ENCODE measurements at places on chromosomes 12 and 14. TPM values are rescaled to one million over a fixed set of nuclear protein-coding genes. Genes with fewer than 3 reads are reported as not detected.

DNA sequence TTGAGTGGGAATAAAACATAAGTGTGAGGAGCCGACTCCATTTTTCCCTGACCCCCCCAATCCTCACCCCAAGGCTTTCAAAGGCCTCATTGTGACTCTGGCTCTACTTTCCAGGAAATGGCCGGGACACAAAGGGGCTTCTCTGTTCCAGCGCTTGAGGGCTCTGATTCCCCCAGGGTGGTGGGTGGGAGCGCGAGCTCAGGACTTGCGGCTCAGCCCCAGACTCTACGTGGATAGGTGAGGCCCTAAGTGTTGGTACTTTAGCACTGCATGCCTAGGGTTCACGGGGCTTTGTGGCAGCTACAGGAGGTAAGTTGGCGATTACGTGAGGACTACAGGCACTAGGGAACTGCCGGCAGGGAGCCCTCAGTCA lies 553 bp downstream of the CNPY2 start:
- peak; percentile 31 for DNase-seq
- no peaks in the 10 kb centered on the region for H3K27me3 ChIP-seq
- peak overlapping the region; percentile 94 for H3K27ac ChIP-seq
- H3K4me1 ChIP-seq: peaks cover 21% of the 10 kb centered on the region
- H3K4me3 ChIP-seq: peak overlapping the region; percentile 96
- peaks cover 30% of the 10 kb centered on the region for H3K36me3 ChIP-seq

GRCh38 chr14:97626088-97626487 lies 828.9 kb downstream of the VRK1 start:
- H3K4me3 ChIP-seq: no peak overlapping the region
- no peak for DNase-seq
- peaks cover 9% of the 10 kb centered on the region for H3K36me3 ChIP-seq
- H3K4me1 ChIP-seq: peaks cover 7% of the 10 kb centered on the region

DNA sequence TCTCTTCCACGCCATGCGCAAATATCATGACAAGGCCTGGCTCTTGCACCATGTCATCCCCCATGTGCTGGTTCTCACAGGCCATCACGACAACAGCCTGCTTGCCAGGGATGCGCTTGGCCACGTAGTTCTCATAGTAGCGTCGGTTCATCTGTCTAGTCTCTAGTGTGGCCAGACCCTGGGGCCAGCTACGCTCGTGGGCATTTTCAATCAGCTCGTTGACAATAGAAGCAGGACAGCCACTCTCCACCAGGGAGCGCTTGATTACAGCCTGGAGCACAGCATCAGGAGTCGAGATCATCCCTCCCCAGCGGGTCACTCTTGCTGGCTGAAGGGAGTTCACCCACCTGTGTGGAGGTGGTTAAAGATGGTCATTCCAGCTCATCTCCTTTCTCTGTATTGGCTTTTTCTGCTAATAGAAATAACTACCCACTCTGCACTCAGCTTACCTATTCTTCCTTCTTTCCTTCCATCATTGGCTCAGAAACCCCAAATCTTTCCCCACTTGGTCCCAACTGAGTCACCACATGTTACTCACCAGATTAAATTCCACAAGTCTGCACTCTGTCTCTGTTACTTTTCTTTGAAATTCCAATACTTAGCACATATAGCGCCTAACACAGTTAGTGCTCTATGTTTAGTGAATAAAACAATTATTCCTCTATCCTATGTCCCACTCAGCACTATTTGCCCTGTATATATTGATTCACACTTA lies 15.1 kb downstream of the RNF41 start:
- H3K4me3 ChIP-seq: no peak overlapping the region
- H3K27ac ChIP-seq: no peak overlapping the region
- no peaks in the 10 kb centered on the region for H3K4me1 ChIP-seq
- DNase-seq: peak; percentile 52
- no peaks in the 10 kb centered on the region for H3K27me3 ChIP-seq

DNA sequence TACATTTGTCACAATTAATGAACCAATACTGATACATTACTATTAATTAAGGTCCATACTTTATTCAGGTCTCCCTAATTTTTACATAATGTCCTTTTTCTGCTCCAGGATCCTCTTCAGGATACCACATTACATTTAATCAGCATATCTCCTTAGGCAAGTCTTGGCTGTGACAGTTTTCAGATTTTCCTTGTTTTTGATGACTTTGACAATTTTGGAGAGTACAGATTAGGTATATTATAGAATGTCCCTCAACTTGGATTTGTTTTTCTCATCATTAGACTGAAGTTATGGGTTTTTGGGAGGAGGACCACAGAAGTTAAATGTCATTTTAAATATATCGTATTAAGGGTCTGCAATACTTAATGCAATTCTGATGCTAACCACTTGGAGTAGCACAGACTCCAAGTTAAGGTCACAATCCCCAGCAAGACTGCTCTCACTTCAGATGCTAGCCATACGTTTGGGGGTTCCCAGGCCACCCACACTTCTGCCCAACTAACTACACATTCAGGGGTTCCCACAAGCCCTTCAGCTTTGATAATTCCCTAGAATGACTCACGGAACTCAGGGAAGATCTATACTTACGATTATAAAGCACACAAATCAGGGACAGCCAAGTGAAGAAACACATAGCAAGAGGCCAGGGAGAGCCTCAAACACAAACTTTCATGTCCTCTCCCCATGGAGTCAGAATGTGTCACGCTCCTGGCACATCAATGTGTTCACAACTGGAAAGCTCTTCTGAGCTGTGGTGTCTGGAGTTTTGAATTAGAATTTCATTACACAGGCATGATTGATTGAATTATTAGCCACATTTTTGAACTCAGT lies 17.0 kb upstream of the NUBPL start:
- H3K27me3 ChIP-seq: peaks cover 12% of the 10 kb centered on the region
- no peak overlapping the region for H3K27ac ChIP-seq
- H3K4me3 ChIP-seq: no peak overlapping the region

DNA sequence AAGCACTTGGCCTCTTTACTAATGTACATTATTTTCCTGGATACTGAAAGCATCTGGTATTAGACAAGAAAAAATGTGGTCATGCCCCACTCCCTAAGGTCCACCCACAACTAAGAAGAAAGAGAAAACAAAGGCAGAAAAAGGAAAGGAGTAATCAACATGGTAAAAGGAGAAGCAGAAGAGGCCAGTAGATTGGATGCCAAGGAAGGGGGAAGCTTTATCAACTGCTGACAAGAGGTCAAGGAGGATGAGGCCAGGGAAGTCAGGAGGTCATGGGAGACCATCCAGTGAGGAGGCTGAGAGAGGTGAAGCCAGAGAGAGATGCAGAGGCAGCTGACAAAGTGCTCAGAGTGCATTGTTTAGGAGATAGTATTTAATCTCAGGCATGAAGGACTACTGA lies 383.5 kb downstream of the ZFP36L1 start:
- no peaks in the 10 kb centered on the region for H3K36me3 ChIP-seq
- no peak for DNase-seq
- no peaks in the 10 kb centered on the region for H3K27me3 ChIP-seq
- no peak overlapping the region for H3K27ac ChIP-seq

- H3K4me3 ChIP-seq: no peak overlapping the region
- H3K36me3 ChIP-seq: no peaks in the 10 kb centered on the region
- no peak overlapping the region for H3K27ac ChIP-seq
- no peak for DNase-seq
- peaks cover 21% of the 10 kb centered on the region for H3K27me3 ChIP-seq
These were observed 67.2 kb downstream of the DAO start for GRCh38 chr12:108947097-108947496.

- no peaks in the 10 kb centered on the region for H3K4me1 ChIP-seq
- H3K4me3 ChIP-seq: no peak overlapping the region
- H3K27ac ChIP-seq: no peak overlapping the region
- no peaks in the 10 kb centered on the region for H3K36me3 ChIP-seq
- H3K27me3 ChIP-seq: no peaks in the 10 kb centered on the region
These were observed 166.1 kb downstream of the FOXA1 start for GRCh38 chr14:37428954-37429353.

GRCh38 chr12:57366315-57366714 lies 64.5 kb downstream of the R3HDM2 start:
- H3K4me1 ChIP-seq: no peaks in the 10 kb centered on the region
- no peak for DNase-seq
- H3K27ac ChIP-seq: no peak overlapping the region
- H3K4me3 ChIP-seq: no peak overlapping the region

GRCh38 chr12:49019120-49019430 lies 499 bp upstream of the PRKAG1 start:
- no peaks in the 10 kb centered on the region for H3K27me3 ChIP-seq
- H3K4me3 ChIP-seq: peak overlapping the region; percentile 90
- peaks cover 52% of the 10 kb centered on the region for H3K36me3 ChIP-seq
- H3K27ac ChIP-seq: peak overlapping the region; percentile 98

- no peak overlapping the region for H3K27ac ChIP-seq
- H3K36me3 ChIP-seq: no peaks in the 10 kb centered on the region
- DNase-seq: no peak
- H3K4me3 ChIP-seq: no peak overlapping the region
These were observed 7.7 kb downstream of the CSRP2 start for GRCh38 chr12:76871082-76871481.

- no peak overlapping the region for H3K4me3 ChIP-seq
- no peaks in the 10 kb centered on the region for H3K27me3 ChIP-seq
- H3K27ac ChIP-seq: no peak overlapping the region
- no peak for DNase-seq
- H3K36me3 ChIP-seq: peaks cover 12% of the 10 kb centered on the region
- H3K4me1 ChIP-seq: peaks cover 17% of the 10 kb centered on the region
These were observed 26.3 kb upstream of the CD69 start for GRCh38 chr12:9786726-9787717.

- H3K4me1 ChIP-seq: no peaks in the 10 kb centered on the region
- peaks cover 57% of the 10 kb centered on the region for H3K27me3 ChIP-seq
- no peak for DNase-seq
- H3K27ac ChIP-seq: no peak overlapping the region
- no peaks in the 10 kb centered on the region for H3K36me3 ChIP-seq
- no peak overlapping the region for H3K4me3 ChIP-seq
These were observed 11.7 kb upstream of the RIPK3 start for GRCh38 chr14:24351517-24351916.

DNA sequence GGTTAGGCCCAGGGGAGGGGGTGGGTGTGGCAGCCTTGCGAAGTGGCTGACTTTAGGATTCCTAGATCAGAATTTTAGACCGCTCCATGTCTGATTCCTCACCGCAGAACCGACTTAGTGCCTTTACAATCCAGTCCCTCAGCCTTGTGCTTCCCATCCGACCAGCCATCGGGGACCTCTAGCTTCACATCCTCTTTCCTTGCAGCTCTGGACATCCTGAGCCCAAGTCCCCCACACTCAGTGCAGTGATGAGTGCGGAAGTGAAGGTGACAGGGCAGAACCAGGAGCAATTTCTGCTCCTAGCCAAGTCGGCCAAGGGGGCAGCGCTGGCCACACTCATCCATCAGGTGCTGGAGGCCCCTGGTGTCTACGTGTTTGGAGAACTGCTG lies 557 bp downstream of the COPS7A start:
- DNase-seq: peak; percentile 49
- peak overlapping the region; percentile 84 for H3K4me3 ChIP-seq
- peak overlapping the region; percentile 92 for H3K27ac ChIP-seq
- no peaks in the 10 kb centered on the region for H3K27me3 ChIP-seq

DNA sequence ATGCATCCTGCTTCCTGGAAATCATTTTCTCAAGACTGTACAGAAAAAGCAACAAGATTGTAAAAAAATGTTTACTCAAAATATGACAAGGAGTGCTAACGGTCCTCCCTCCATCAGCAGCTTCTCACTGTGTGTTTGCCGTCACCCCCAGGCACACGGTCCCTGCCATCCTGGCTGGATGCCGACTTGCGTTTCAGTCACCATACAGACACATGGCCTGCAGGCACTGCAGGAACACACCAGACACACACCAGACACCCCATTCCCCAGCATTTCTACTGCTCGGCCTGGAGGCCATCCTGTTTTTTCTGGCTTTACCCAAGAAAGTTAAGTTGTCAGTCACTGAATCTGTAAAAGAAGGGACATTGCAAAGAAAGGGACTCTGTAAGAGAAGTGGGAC lies 10.8 kb downstream of the KCNK10 start:
- no peak overlapping the region for H3K27ac ChIP-seq
- no peaks in the 10 kb centered on the region for H3K36me3 ChIP-seq
- no peak for DNase-seq
- no peak overlapping the region for H3K4me3 ChIP-seq

DNA sequence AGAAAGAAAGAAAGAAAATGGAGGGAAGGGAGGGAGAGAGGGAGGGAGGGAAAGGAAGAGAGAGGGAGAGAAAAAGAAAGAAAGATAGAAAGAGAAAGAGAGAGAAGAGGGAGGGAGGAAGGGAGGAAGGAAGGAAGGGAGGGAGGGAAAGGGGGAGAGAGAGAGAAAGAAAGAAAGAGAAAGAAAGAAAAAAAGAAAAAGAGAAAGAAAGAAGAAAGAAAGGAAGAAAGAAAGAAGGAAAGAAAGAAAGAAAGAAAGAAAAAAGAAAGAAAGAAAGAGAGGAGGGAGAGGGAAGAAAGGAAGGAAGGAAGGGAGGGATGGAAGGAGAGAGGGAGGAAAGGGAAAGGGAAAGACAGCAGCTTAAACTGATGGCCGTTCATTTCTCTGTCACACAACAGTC lies 457.5 kb downstream of the PDZRN4 start:
- no peak overlapping the region for H3K27ac ChIP-seq
- H3K36me3 ChIP-seq: no peaks in the 10 kb centered on the region
- H3K27me3 ChIP-seq: no peaks in the 10 kb centered on the region
- no peak overlapping the region for H3K4me3 ChIP-seq

- no peak for DNase-seq
- H3K27me3 ChIP-seq: peaks cover 56% of the 10 kb centered on the region
- no peak overlapping the region for H3K27ac ChIP-seq
- H3K36me3 ChIP-seq: no peaks in the 10 kb centered on the region
- H3K4me3 ChIP-seq: no peak overlapping the region
- H3K4me1 ChIP-seq: no peaks in the 10 kb centered on the region
These were observed 103.9 kb upstream of the DIO3 start for GRCh38 chr14:101457301-101457935.

GRCh38 chr12:9634969-9635754 lies 27.4 kb upstream of the KLRB1 start:
- H3K4me1 ChIP-seq: peaks cover 51% of the 10 kb centered on the region
- DNase-seq: no peak
- H3K27ac ChIP-seq: no peak overlapping the region
- peaks cover 5% of the 10 kb centered on the region for H3K27me3 ChIP-seq

DNA sequence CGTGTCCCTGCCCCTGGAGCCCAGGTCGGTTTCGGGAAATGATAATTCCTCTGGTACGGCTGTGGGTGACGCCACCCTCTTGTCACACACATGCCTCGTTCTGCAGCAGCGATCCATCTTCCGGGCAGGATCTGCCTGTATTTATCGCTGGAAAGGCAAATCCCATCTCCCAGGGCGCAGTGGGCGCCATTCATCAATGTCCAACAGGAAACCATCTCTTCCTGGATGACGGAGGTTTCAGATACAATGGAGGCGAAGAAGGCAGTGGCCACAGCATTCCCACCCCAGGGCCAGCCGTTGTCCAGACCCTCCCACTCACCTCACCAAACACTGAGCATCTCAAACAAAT lies 74.2 kb downstream of the NOC4L start:
- no peaks in the 10 kb centered on the region for H3K36me3 ChIP-seq
- no peak overlapping the region for H3K27ac ChIP-seq
- peaks cover 2% of the 10 kb centered on the region for H3K27me3 ChIP-seq

- H3K4me1 ChIP-seq: no peaks in the 10 kb centered on the region
- H3K27me3 ChIP-seq: peaks cover 7% of the 10 kb centered on the region
- no peaks in the 10 kb centered on the region for H3K36me3 ChIP-seq
- no peak for DNase-seq
These were observed 32.3 kb downstream of the BEST3 start for GRCh38 chr12:69666798-69667197.

The LRTM2 gene
- not detected for total RNA-seq

The TMPRSS12 gene
- total RNA-seq: not detected

The RPGRIP1 gene
- not detected for total RNA-seq

The KCNJ8 gene
- not detected for total RNA-seq

The SLC6A15 gene
- not detected for total RNA-seq

The ALKBH1 gene
- total RNA-seq: 12.5 TPM

The PAH gene
- total RNA-seq: not detected

The TPPP2 gene
- total RNA-seq: not detected

The KCNH3 gene
- 0.58 TPM for total RNA-seq

The PPP2R5C gene
- 338 TPM for total RNA-seq
